ENCODE measurements at places on chromosomes 7 and 10. TPM values are rescaled to one million over a fixed set of nuclear protein-coding genes. Genes with fewer than 3 reads are reported as not detected.
A peak's percentile ranks its signal among the peaks of the same experiment; 100 is the strongest.

DNA sequence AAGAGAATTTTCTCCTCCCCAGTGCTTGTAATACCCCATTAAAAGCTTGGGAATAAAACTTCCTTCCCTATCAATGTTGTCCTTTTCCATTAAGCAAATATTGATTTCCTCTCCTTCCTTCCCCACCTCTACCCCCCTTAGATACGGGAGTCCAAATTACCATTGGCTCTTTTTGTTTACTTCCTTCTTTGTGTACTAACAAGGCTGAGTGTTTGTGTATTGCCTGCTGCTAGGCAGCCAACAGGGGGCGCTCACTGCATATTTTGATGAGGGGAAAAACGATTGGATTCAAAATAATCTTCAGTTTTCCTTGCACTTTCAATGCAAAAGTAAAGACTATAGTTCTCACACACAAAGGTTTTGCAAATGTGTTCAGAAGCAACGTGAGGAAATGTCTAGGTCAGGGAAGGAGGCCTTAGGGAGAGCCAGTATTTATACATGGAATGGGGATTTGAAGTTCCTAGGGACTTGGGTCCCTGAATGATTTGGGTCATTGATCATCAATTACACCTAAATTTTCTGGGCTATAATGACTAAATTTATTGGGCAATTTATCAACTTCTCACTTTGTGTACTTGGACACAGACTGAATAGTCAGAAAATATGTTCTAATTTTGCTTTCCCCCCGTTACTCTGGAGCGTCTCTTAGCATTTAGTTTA is 23.6 kb upstream of the VPS41 start:
- peak; percentile 73 for DNase-seq

GRCh38 chr10:19294233-19294632 is 245.6 kb downstream of the MALRD1 start:
- no peak for DNase-seq

GRCh38 chr7:8353991-8354390 is 79.4 kb upstream of the NXPH1 start:
- no peak for DNase-seq

- no peak for DNase-seq
Measured at GRCh38 chr7:16656141-16656540, 10.2 kb downstream of the BZW2 start.

The SPDYE6 gene
- total RNA-seq, result not detected
